ENCODE measurements at places on chromosomes 1 and 21. TPM values are rescaled to one million over a fixed set of nuclear protein-coding genes. Genes with fewer than 3 reads are reported as not detected.

Gene RCSD1
- polyA plus RNA-seq: 249 TPM

Gene PROK1
- polyA plus RNA-seq: not detected

Gene CELA3A
- polyA plus RNA-seq: not detected

Gene SLC19A1
- polyA plus RNA-seq: 15.2 TPM

Gene NASP
- polyA plus RNA-seq: 116 TPM

Gene HES3
- not detected for polyA plus RNA-seq

Gene IARS2
- polyA plus RNA-seq: 58.6 TPM

Gene DBT
- polyA plus RNA-seq: 4.6 TPM

Gene FAM177B
- 30.0 TPM for polyA plus RNA-seq

Gene S100A13
- 3.0 TPM for polyA plus RNA-seq

Gene FABP3
- polyA plus RNA-seq: not detected

Gene GPR37L1
- 0.11 TPM for polyA plus RNA-seq

Gene SERINC2
- not detected for polyA plus RNA-seq

Gene ZMYND12
- polyA plus RNA-seq: 0.39 TPM

Gene CFH
- not detected for polyA plus RNA-seq

Gene RBBP5
- polyA plus RNA-seq: 19.0 TPM

Gene TPTE
- polyA plus RNA-seq: not detected

Gene DIRAS3
- polyA plus RNA-seq: not detected

Gene OR2L5
- polyA plus RNA-seq: not detected

Gene CNR2
- 52.1 TPM for polyA plus RNA-seq

Gene IGSF3
- polyA plus RNA-seq: not detected

All from IgD-negative memory B cell (primary cell).